ENCODE measurements at places on chromosomes 12 and 14.

GRCh38 chr12:50282721-50283228 is 545 bp downstream of the LIMA1 start:
- no peak for DNase-seq

DNA sequence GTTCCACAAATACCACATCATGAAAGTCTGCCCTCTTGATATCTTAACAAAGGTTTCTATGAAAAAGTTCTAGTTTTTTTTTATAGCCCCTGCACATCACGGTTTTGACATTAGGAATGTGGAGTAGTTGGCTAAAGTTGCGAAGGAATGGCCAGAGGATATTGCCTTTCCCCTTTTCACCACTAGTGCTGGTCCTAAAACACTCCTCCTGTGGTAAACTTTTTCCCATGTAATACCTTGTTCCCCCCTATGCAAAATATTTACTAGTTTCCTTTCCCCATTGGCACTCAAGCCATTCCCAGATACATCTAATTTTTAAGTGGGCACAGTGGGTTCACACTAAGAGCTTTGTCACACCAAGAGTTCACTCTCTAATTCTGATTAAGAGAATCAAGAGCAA is 33.4 kb downstream of the R3HDM2 start:
- DNase-seq, result no peak

DNA sequence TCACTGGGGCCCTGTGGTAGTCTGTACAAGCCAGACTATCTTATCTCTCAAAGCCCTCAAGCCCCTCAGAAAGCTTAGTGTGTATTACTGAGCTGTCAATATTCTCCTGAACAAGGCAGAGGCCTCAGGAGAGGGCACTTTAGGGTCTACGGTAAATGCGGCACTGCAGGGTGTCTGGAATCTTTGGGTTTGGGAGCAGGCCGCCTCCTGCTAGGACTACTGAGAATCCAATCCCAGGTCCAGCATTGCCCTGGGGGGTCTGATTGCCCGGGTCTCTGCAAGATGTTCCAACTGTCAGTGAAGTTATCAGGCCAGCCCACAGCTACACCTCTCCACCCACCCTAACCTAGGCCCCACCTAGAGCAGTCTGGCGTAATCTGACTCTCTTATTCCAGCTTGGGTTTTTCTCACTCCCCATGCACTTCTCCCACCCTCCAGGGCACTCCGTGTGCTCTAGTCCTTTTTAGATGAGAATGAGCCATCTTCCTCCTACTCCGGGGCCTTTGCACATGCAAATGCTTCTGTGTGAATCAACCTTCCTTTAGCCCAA is 4.3 kb upstream of the ZFP36L1 start:
- DNase-seq, result no peak

GRCh38 chr12:80157645-80158044 is 58.3 kb downstream of the OTOGL start:
- DNase-seq, result no peak

- no peak for DNase-seq
These were observed 403.0 kb downstream of the SYT1 start for GRCh38 chr12:79267580-79267979.

- DNase-seq, result no peak
These were observed 30.1 kb downstream of the SPRING1 start for GRCh38 chr12:116707751-116708150.

DNA sequence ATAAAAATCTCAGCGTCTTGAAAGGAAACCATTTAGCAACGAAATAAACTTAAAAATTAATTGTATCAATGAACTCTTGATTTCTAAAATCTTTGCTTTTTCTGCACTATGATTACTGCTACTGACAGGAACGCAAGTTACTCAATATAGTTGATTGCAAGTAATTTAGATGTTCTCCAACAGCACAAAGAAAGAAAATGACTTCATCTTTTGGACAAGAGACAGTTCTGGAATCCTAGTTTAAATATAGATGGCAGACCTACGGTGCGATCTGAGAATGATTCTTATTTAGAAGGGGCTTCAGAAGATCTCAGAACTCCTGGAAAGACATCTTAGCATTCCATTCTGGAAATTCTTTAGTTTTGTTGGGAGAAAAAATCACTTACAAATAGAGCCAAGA is 1.4 kb upstream of the SUDS3 start:
- DNase-seq, result no peak

GRCh38 chr12:9347328-9348127 is 139.3 kb upstream of the PZP start:
- no peak for DNase-seq

- no peak for DNase-seq
These were observed 121.3 kb downstream of the SAMD4A start for GRCh38 chr14:54688229-54688628.

DNA sequence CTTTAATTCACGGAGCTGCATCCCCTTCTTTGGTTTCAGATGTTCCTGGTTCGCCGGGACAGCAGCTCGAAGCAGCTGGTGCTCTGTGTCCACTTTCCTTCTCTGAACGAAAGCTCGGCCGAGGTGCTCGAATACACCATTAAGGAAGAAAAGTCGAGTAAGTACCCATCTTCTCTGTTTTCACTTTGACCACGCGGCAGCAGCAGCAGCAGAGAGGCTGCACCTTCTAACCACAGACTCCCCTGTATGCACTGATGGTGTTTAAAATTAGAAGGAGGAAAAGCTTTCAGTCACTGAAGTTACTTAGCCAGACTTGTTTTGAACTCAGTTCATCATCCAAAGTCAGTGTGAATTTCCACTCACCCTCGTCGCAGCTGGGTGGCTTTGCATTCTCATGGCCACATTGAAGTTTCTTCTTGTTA is 63.8 kb downstream of the RIN3 start:
- no peak for DNase-seq

GRCh38 chr14:90758959-90759358 is 57.3 kb downstream of the TTC7B start:
- DNase-seq, result no peak

- no peak for DNase-seq
These were observed 137.7 kb upstream of the SYT1 start for GRCh38 chr12:78726854-78727253.

GRCh38 chr12:64255249-64255648 is 33.2 kb upstream of the KICS2 start:
- no peak for DNase-seq

DNA sequence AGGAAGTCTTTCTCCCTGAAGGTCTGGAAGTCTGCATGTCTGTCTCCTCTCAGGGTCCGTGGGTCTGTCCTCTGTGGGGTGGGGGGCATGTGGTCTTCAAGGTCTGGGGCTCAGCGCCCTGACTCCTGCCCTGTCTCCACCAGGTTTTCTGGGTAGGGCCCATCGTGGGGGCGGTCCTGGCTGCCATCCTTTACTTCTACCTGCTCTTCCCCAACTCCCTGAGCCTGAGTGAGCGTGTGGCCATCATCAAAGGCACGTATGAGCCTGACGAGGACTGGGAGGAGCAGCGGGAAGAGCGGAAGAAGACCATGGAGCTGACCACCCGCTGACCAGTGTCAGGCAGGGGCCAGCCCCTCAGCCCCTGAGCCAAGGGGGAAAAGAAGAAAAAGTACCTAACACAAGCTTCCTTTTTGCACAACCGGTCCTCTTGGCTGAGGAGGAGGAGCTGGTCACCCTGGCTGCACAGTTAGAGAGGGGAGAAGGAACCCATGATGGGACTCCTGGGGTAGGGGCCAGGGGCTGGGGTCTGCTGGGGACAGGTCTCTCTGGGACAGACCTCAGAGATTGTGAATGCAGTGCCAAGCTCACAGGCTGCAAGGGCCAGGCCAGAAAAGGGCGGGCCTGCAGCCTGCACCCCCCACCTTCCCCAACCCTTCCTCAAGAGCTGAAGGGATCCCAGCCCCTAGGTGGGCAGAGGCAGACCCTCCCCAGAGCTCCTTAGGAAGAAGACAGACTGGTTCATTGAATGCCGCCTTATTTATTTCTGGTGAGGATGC is 3.4 kb downstream of the AQP5 start:
- DNase-seq, result no peak

GRCh38 chr14:21382886-21383847 is 652 bp downstream of the SUPT16H start:
- peak; percentile 24 for DNase-seq

GRCh38 chr14:106308839-106309389 is 782.5 kb downstream of the TMEM121 start:
- peak; percentile 69 for DNase-seq

DNA sequence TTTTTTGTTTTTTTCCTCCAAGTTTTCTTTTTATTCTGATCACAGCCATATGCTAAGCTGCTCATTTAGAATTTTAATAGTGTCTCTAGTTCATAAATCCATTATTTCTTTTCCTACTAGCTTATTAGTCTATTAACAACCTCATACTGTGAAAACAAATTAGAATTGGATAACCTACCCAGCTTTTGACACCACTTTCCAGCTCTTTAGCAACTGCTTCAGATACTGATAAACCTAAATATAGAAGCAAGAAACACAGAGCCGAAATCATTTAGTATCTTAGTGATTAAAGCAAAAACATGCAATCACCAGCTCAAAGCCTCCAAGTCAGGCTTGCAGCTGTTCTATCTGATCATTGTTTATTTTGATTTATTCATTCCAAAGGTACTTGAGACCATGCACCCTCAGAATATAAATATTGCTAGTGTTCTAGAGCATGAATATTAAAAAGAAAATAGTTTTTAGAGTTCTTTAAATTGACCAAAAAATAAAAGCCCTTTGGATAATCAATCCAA is 121.5 kb downstream of the STXBP6 start:
- no peak for DNase-seq

GRCh38 chr12:1289371-1290155 is 298.5 kb downstream of the ERC1 start:
- DNase-seq, result no peak

DNA sequence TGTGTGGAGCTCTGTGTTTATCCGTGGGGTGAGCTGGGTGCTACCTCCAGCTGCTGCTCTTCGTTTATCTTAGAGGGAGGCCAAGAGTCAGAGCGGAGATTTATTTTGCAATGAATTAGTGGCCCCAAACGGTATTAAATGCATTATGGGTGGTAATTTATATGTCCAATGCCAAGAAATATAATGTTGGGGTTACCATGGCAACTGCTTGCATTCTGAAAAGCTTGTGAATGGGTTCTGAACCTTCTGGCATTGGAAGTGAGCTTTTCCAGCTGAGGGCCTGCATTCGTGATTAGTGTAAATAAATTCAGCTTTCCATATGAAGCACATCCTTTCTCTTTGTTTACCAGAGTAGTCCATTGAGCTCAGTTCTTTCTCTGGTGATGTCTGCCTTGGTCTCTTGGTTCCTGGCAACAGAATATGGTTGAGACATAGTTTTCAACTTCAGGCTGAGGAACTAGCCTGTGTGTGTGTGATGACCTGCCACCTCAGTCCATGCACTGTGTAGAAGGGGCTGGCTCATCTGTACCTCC is 51.8 kb downstream of the TRAF3 start:
- no peak for DNase-seq

DNA sequence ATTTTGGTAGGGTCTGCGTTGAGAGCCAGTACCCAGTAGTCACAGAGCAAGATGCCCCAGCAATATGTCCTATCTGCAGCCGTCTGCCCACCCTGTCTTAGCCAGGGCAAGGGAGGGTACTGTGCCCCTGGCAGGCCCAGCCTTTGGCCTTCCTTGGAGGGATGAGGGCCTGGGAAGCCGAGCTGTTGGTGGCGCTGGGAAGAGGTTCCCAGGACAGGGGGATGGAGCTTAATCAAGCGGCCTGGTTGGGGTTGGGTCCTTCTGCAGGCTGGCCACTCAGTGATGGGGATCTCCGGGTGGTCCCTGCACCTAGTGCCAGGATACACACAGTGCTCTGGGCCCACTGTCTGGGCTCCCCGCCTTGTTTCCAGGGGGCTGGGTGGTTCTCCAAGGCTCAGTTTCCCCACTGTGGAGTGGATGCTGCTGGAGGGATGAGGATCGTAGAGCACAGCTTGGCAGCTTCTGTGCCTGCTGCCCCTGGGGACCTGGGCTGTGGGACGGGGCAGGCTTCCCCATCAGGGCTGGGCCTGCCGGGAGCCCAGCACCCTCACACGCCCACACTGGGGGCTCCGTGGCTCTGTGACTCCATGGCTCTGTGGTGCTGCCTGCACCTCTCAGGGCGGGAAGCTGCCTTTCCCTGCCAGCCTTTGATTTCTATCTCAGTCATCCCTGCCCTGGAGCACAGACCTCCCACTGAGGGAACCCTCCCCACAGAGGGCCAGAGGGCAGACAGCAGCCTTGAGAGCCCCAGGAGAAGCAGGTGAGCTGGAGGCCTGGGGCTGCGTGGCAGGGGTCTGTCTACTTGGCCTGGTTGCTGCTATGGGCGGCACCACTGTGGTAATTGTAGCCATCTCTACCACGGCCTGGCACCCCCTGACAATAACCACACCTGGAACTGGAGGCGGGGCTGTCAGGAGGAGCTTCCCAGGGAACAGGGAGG is 357.0 kb downstream of the TMEM121 start:
- no peak for DNase-seq

DNA sequence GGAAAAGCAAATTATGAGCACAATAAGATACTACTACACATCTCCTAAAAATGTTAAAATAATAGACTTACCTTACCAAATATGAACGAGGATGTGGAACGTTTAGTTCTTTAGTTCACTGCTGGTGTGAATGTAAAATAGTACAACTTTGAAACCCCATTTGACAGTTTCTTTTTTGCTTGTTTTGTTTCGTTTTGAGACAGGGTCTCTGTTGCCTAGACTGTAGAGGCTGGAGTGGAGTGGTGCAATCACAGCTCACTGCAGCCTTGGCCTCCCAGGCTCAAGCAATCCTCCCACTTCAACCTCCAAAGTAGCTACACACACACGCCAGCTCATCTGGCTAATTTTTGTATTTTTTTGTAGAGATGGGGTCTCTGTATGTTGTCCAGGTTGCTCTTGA is 136.4 kb upstream of the FAR2 start:
- no peak for DNase-seq

DNA sequence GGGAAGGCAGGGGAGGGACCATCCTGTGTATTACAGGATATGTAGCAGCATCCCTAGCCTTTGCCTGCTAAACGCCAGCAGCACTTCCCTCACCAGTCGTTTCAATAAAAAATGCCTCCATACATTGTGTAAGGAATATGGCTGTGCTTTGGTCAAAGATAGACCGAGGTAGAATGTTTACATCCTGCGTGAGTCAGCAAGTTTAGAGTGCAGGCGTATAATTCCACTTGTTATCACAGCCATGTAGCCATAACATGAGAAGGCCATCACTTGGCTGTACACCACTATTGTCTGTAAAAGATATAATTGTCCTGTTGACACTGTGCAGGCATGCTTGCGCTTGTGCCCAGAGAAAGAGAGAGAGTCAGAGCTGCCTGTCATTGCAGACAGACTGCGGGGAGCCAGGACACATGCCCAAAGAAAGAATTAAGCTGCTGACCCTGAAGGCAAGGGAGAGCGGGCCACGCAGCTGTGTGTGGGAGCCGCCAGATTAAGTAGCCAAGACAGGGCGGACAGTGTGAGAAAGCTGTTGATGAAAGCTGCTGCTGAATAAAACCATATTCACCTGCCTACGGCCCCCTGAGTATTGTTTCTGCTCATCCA is 68.4 kb downstream of the CRACR2A start:
- no peak for DNase-seq

Measured in activated CD4-positive, alpha-beta T cell treated with anti-CD3 and anti-CD28 coated beads, Interleukin-2, amount 50 U/mL, for 1 hour (primary cell).